ENCODE measurements at places on chromosomes 7 and 10.

DNA sequence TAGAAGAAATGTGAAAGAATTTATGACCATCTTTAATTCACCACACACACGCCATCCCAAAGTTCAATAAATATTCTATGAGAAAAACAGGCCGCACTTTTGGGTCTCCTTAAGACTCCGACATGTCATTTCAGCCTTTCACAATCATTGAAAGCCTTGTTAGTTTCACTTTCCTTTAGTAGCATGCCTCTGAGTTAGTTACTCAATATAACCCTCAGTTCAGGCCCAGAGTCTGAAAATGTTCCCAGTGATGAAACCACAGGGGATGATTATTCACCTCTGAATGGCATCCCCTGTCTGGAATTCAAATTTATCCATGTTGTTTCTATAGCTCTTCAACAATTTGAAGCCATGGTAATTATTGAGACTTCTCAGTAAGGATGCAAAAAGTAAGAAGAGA lies 278.1 kb upstream of the NRP1 start:
- DNase-seq = no peak

DNA sequence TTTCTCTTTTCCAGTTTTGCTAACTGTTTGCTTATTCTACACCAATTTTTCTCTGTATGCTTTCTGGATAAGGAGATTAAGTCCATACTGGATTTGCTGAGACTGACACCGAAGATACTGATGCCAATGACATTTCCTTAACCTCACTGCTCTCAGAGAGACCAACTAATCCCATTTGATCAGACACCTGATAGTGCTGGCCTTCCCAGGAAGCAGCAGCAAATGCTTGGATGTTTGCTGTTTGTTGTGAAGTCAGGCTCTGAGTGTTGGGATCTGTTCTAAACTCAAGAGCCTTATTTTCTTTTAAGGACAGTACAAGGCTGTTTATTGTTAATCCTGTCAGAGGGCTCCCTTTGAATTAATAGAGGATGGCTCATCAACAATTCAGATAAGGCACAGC lies 143.3 kb downstream of the ANK3 start:
- DNase-seq = no peak

DNA sequence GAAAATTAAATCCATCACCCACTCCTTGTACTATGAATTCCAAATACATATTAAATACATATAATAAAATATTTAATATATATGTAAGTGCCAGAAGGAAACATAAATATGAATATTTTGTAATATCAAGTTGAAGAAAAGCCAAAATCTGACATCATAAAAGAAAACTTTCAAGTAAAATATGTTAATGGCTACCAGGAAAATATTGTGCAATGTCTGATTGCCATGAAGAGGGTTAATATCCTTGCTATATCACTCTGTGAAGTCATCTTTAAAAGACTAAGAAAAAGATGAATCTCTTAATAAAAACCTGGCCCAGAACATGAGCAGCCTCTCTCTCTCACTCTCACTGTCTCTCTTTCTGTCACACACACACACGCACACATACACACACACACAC lies 130.2 kb downstream of the EGFR start:
- no peak for DNase-seq

DNA sequence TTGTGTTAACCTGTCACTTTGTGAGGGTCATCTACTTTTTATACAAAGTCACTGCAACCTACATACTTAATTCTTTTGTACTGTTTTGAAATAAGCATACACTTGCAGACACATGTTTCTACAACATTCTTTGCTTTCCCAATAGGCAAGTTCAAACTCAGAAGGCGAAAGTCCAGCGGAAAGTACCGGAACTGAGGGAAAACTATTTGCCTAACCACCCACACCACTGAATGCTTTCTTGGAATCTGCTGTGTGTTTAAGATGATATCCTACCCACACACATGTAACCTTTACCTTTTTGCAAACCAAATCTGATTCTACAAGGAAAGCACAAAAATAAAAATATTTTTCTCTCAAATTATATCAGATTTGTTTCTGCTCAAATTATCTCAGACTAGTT lies 139.4 kb upstream of the AGR3 start:
- DNase-seq = no peak

- no peak for DNase-seq
These were observed 40.5 kb downstream of the LYZL1 start for GRCh38 chr10:29329420-29329819.

DNA sequence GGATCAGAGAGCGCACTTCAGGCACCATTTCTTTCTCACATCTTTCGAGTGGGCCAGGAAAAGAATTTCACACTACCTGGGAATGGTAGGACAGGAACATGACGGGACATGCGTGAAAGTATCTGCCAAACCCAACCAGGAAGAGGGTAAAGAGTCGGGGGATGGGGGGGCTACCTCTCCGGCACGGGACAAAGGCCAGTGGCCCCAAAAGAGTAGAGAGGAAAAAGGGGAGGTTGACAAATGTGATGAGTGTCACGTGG lies 830 bp upstream of the BEND7 start:
- no peak for DNase-seq

GRCh38 chr10:48671914-48672595 lies 12.6 kb upstream of the WDFY4 start:
- DNase-seq = peak; percentile 80

DNA sequence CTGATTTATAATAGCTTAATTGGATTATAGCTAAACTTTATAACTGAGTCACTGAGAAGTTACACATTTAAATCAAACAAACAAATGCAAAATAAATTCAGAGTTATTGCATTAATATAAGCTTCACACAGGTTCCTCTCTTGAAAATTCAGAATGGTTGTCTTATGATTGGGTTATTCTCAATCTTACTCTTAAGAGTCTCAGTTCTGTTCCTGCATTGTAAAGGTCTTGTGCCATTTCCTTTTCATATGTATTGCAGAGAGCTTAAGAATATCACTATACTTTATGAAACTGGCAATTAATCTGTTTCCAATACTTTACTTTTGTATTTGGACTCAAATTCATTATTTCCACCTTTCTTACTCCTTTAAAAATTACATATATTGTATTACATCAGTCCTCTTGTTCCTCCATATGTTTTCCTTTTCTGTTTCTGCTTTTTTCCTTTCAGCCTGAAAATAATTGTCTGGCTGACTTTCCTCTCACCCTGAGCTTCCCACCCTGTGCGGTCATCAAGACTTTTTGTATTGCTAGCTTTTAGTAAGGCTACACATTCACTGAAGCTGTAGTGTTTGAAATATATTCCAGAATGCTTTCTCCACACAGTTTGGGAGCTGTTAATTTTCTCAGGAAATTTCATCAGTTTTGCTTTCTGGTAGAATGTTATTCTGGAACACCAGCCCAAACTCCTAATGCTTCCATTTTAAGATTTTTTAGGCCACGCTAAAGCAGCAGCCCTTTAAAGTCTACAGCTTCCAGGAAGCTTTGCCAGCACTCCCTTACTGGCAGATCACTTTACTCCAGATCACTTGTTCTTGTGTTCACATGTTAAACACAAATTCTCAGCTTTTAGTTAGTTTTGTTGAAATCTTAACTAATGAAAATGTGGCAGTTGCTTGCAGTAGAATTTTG lies 139.4 kb downstream of the KCND2 start:
- DNase-seq = no peak

- no peak for DNase-seq
These were observed 48.9 kb downstream of the LRGUK start for GRCh38 chr7:134176037-134176350.

DNA sequence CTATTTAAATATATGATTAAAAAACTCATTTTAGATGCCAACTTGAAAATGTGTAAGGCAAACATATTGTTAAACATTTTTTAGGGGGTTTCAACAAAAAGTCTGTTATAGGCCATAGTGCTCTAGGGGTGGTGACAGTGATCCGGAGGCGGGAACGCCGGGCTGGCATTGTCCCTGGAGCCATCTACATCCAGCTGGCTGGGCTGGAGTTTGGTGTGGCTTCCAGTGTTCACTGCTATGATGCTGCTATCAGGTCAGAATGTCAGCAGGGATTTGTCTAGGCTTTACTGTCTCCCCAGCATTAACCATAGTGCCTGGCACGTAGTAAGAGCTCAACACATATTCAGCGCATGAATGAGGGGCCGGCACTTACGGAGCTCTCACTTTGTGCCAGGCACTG lies 1.9 kb upstream of the SLC18A2 start:
- no peak for DNase-seq

GRCh38 chr7:112234147-112234546 lies 27.7 kb downstream of the ZNF277 start:
- no peak for DNase-seq

- DNase-seq = no peak
These were observed 64.2 kb downstream of the PHYHIPL start for GRCh38 chr10:59240582-59241183.

- no peak for DNase-seq
These were observed 66.9 kb downstream of the BBS9 start for GRCh38 chr7:33196221-33196620.

DNA sequence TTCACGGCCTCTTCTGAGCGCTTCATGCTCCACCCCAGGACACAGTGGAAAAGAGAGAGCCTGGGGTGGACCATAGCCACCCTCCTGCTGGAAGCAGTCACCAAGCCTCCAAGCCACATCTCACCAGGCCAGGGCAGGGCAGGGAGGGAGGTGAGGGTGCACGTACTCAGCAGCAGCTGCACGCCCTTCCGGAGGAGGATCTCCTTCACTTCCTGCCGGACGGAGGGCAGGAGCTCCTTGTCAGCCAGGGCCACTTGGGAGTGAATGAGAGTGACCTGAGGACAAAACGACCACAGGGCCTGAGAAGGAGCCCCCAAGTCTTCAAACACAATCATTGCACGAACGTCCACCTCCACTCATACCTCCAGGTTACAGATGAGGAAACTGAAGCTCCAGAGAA lies 15.0 kb downstream of the AIFM2 start:
- DNase-seq = no peak

All from GM06990 (cell line).